ENCODE measurements at places on chromosomes 7 and 10. TPM values are rescaled to one million over a fixed set of nuclear protein-coding genes. Genes with fewer than 3 reads are reported as not detected.

GRCh38 chr7:112080978-112081377 is 125.2 kb downstream of the DOCK4 start:
- no peaks in the 10 kb centered on the region for H3K27me3 ChIP-seq
- DNase-seq, result no peak
- peak overlapping the region; percentile 98 for H3K27ac ChIP-seq
- H3K36me3 ChIP-seq, result no peaks in the 10 kb centered on the region

DNA sequence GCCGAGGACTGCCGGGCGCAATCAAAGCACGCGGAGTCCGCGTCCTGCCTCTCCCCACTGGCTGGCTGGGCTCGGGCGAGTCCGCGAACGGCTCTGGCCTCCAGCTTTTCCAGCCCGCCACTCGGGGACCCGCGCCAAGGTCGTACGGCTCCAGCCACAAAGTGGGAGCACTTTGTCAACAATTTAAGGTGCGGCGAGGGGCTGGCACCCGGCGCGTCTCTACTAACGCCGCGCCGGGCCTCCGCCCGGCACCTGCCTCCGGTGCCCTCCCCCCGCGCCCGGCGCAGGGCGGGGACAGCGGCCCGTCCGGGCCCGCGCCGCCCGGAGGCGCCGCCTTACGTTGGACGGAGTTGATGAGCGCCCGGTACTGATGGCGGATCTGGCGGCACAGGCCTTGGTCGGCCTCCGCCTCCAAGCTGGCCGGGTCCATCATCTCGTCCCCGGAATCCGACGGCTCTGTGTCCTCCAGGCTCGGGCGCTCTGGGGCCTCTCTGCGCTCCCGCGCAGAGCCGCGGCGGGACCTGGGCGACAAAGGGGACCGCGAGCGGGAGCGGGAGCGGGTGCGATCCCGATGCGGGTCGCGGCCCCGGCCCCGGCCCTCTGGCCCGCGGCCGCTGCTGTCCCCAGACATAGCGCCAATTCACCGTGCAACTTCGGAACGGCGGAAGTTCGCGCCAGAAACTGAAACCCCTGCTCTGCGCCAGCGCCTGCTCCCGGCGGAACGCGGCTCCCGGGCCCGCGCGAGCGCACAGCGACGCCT is at the start of gene NSMCE4A:
Gene NSMCE4A, minus strand, starts transcription at position 683 of the 760 bp plus-strand sequence. Its CDS starts 52 bp downstream, at position 631.
- H3K36me3 ChIP-seq, result peaks cover 1% of the 10 kb centered on the region
- H3K27ac ChIP-seq, result peak within 1 kb of the TSS; percentile 49
- H3K27me3 ChIP-seq, result no peaks in the 10 kb centered on the region
- DNase-seq, result peak; percentile 92

Gene KCND2
- not detected for total RNA-seq

DNA sequence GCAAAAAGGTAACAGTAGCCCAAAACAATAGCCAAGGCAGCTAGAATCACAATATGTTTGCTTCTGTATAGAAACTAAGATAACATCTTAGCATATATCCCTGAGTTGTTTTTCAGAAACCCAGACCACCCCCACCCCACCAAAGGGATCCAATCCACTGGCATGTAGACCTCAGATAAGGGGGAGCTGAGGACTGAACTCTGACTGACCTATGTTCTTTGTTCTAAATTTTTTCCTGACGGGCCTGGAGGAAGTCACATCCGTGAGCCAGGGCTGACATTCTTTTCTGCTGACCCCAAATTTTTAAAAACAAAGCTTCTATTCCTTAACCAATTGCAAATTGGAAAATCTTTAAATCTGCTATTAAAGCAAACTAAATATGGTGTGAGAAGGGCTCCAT is 493.9 kb upstream of the IGFBP3 start:
- no peak overlapping the region for H3K27ac ChIP-seq
- no peaks in the 10 kb centered on the region for H3K27me3 ChIP-seq

DNA sequence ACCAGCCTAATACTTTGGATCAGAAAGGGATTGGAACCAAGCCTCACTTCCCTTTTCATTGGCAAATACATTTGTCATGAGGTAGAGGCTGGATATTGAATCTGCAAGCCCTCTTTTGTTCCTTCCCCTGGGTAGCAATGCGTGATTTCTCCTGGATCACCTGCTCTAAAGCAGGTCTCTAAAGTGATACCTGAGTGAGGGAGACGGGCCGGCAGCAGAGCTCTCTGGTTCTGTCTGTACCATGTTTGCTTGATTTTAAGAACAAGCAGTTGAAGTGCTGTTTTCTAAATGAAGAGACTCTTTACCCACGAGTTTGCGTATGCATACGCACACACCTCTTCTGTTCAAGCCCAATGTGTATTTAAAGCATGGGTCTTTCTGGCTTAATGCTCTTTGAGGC is 41.1 kb downstream of the GARS1 start:
- H3K27me3 ChIP-seq, result no peaks in the 10 kb centered on the region
- H3K36me3 ChIP-seq, result peaks cover 43% of the 10 kb centered on the region
- H3K4me1 ChIP-seq, result no peaks in the 10 kb centered on the region

DNA sequence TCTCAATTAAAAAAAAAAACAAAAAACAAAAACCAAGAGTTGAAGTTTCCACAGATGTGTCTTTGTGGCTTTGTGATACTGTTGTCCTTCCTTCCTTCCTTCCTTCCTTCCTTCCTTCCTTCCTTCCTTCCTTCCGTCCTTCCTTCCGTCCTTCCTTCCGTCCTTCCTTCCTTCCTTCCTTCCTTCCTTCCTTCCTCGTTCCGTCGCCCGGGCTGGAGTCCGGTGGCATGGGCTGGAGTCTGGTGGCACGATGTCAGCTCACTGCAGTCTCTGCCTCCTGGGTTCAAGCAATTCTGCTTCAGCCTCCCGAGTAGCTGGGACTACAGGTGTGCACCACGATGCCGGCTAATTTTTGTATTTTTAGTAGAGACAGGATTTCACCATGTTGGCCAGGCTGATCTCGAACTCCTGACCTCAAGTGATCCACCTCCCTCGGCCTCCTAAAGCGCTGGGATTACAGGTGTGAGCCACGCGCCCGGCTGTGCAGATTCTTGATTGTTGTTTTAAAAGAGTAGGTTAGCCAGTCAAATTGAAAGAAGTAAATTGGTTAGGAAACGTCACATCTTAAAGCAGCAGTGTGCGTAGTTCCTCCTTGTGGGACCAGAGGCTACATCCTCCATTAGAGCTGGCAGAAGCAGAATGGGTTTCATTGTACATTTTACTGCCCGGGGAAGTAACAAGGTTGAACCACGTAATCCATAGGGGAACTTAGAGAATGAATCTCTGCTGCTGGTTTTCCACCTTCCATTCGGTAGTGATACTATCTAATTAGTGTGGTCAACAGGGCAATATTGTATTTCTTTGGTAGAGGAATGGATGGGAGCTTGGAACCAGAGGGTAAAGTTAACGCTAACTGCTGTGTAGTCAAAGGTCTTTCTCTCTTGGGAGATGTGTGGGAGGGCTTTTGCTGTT is 20.6 kb downstream of the DNAJB6 start:
- peak overlapping the region; percentile 54 for H3K27ac ChIP-seq
- H3K4me3 ChIP-seq, result no peak overlapping the region
- DNase-seq, result peak; percentile 41

DNA sequence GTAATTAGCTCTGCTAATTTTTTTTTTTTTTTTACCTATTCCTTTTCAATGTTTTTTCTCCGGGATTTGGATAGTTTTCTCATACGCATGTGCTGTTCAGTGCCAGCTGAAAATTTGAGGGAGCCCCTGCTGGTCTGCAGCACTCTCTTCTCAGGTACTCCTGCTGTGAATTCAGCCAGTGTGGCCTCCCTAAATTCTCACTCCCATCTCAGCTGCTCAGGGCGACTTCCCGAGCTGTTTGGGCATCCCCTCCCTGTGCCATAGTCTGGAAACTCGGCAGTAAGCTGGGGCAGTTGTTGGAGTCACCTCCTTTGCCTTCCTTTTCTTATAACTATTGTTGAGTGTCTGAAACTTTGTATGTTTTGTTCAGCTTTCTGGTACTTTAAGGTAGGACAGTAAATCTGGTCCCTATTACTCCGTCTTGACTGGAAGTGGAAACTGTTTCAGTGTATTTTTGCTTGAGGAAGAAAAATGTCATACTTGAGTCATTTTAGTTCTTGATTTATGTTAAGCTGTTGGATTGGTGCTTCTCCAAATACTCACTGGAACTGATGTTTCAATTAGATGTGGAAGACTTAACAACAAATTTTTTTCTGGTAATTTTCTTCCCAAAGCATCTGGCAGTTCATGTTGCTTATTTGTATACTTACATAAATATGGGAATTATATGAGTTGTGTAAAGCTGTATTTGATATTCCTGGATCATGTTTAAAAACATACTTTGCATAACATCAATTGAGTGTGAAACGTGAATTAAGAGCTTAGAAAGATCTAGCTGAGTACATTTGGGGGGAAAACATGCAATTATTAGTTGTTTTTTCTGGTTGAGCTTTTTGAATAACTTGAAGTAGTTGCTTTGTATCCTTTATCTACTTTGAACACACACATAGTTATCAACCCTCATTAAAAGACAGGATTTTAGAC is 33.7 kb downstream of the MINPP1 start:
- H3K27ac ChIP-seq, result no peak overlapping the region
- H3K4me1 ChIP-seq, result peaks cover 30% of the 10 kb centered on the region
- no peak for DNase-seq

- H3K36me3 ChIP-seq, result no peaks in the 10 kb centered on the region
- DNase-seq, result no peak
- H3K4me1 ChIP-seq, result peaks cover 87% of the 10 kb centered on the region
- H3K27me3 ChIP-seq, result no peaks in the 10 kb centered on the region
Measured at GRCh38 chr7:2824026-2824677, 20.0 kb downstream of the GNA12 start.

DNA sequence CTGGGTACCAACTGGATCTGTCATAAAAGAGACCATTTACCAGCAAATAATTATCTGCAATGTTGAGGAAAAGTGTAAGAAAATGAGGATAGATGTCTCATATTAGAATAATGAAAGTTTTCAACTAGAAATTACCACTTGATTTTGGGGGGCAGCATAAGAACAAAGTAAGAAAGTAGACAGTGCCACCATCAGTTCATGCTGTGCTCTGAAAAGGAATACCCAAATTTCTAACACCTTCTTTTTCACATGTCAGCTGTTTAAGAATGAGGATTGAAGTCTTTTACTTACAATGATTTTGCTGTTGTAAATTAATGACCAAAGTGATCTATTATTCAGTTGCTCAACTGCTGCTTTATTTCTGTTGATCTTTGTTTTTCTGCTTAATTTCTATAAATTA is 578.3 kb downstream of the ETV1 start:
- H3K27me3 ChIP-seq, result no peaks in the 10 kb centered on the region
- no peaks in the 10 kb centered on the region for H3K36me3 ChIP-seq
- no peak overlapping the region for H3K4me3 ChIP-seq
- H3K27ac ChIP-seq, result no peak overlapping the region

- H3K27ac ChIP-seq, result no peak overlapping the region
- H3K36me3 ChIP-seq, result peaks cover 5% of the 10 kb centered on the region
- peaks cover 34% of the 10 kb centered on the region for H3K27me3 ChIP-seq
- no peak for DNase-seq
Measured at GRCh38 chr10:75513292-75513885, 82.0 kb downstream of the LRMDA start.

Gene LRIT1
- total RNA-seq, result not detected

Gene CDC14C
- total RNA-seq, result not detected

Gene SYCE1
- not detected for total RNA-seq

GRCh38 chr10:106957823-106958588 is 206.5 kb downstream of the SORCS1 start:
- DNase-seq, result no peak
- H3K27ac ChIP-seq, result no peak overlapping the region
- H3K36me3 ChIP-seq, result no peaks in the 10 kb centered on the region
- no peak overlapping the region for H3K4me3 ChIP-seq

- H3K27ac ChIP-seq, result no peak overlapping the region
- no peak overlapping the region for H3K4me3 ChIP-seq
- DNase-seq, result no peak
- H3K27me3 ChIP-seq, result peaks cover 23% of the 10 kb centered on the region
- no peaks in the 10 kb centered on the region for H3K4me1 ChIP-seq
Measured at GRCh38 chr10:120970595-120971529, 119.7 kb downstream of the WDR11 start.

- no peaks in the 10 kb centered on the region for H3K36me3 ChIP-seq
- peak overlapping the region; percentile 47 for H3K4me3 ChIP-seq
- no peaks in the 10 kb centered on the region for H3K27me3 ChIP-seq
- H3K27ac ChIP-seq, result no peak overlapping the region
Measured at GRCh38 chr7:5283421-5284303, 919 bp downstream of the SLC29A4 start.

Gene DENND2A
- 16.0 TPM for total RNA-seq

- H3K27me3 ChIP-seq, result peaks cover 7% of the 10 kb centered on the region
- no peak for DNase-seq
- no peaks in the 10 kb centered on the region for H3K36me3 ChIP-seq
- H3K27ac ChIP-seq, result no peak overlapping the region
- H3K4me3 ChIP-seq, result no peak overlapping the region
Measured at GRCh38 chr10:96376483-96376882, 17.7 kb upstream of the OPALIN start.

Gene ZNRF2
- 5.3 TPM for total RNA-seq

DNA sequence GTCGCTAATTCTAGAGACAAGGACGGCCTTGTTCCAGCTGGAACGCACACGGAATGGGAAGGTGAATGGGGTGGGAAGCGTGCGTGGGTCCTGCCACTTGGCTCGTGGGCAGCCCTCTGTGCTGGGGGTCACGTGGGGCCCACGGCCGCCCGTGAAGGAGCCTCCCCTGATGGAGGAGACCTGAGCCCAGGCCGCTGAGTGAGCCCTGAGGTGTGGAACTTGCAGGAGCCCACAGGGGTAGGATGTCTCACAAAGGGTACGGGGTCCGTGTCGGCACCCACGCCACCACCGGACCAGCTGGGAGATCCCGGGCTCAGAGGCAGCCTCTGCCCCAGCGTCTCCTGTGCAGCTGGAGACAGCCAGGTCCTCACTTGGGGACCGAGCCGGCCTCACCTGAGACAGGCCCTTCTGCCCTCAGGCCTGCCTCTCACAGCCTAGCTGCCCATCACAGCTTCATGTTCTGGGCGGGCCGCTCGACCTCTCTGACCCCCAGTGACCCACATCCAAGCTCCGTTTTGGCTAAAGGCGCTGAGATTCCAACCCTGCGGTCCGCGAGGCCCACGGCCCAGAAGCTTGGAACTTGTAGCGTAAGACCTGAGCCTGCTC is 84.8 kb downstream of the FOXL3 start:
- H3K27ac ChIP-seq, result no peak overlapping the region
- H3K4me1 ChIP-seq, result no peaks in the 10 kb centered on the region
- H3K4me3 ChIP-seq, result no peak overlapping the region
- H3K27me3 ChIP-seq, result peaks cover 2% of the 10 kb centered on the region

GRCh38 chr7:132109769-132110168 is 466.5 kb downstream of the PLXNA4 start:
- H3K4me1 ChIP-seq, result no peaks in the 10 kb centered on the region
- H3K4me3 ChIP-seq, result no peak overlapping the region
- no peak overlapping the region for H3K27ac ChIP-seq
- no peaks in the 10 kb centered on the region for H3K36me3 ChIP-seq

DNA sequence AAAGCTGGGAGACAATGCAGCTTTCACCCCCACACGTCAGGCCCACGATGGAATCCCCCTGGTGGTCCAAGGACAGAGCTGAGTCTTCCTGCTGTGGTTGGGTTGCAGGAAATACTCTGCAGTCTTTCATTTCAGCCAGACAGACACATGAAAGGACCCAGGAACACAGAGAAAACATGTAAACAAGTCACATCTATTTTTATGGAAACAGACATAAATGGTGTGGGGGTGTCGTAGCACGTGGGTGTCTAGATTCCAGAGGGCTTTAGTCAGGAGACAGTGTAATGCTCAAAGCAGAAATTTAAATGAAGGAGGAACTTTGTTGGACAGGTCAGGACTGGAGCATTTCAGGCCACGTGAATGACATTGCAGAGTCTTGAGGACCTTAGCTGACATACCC is 444.6 kb downstream of the SUGCT start:
- no peaks in the 10 kb centered on the region for H3K27me3 ChIP-seq
- peak overlapping the region; percentile 46 for H3K27ac ChIP-seq
- DNase-seq, result no peak
- H3K36me3 ChIP-seq, result peaks cover 8% of the 10 kb centered on the region
- H3K4me3 ChIP-seq, result no peak overlapping the region

GRCh38 chr7:150727381-150727780 is 9.8 kb upstream of the GIMAP5 start:
- no peak overlapping the region for H3K4me3 ChIP-seq
- no peak for DNase-seq
- H3K4me1 ChIP-seq, result no peaks in the 10 kb centered on the region
- H3K27me3 ChIP-seq, result no peaks in the 10 kb centered on the region
- no peak overlapping the region for H3K27ac ChIP-seq
